ENCODE measurements at places on chromosomes 7 and 10.

- no peak for DNase-seq
Observed at GRCh38 chr10:98481404-98481945, 34.7 kb upstream of the HPS1 start.

DNA sequence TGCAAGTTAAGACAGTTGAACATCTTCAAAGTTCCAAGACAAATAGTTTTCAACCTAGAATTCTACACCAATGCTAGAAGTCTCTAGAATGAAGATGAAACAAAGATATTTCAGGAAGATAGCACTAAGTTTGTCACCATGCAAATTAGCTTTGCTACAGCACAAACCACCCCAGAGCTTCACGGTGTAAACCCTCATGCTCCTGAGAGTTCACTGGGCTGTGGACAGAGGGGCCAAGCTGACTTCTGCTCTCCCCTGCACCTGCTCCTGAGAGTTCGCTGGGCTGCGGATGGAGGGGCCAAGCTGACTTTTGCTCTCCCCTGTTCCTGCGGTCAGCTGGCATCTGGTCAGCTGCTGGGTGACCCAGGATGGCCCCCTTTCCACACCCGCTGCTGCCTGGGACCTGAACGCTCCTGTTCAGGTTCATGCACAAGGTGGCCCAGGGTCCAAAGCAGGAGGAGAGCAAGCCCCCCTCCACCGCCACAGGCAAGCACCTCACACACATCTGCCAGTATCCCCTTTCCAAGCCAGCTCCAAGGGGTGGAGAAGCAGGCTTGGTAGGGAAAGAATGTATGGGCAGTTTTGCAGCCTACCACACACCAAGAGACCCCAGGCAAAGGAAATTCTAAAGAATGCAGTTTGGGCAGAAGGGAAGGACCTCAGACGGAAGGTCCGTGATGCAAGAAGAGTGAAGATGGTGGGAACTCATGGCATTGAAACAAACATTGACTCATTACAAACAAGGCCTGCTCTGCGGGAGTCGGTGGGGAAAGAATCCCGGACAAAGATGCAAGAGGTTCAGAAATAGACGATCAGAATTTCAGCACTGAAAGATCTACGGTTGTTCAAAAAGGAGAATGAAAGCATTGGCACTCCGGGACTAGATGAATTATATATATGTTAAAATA lies 137.8 kb upstream of the PPP2R2D start:
- no peak for DNase-seq

- no peak for DNase-seq
Observed at GRCh38 chr10:91590904-91591796, 41.7 kb downstream of the PPP1R3C start.

- no peak for DNase-seq
Observed at GRCh38 chr7:117706210-117706609, 167.0 kb downstream of the CTTNBP2 start.

- no peak for DNase-seq
Observed at GRCh38 chr7:113283861-113284260, 165.5 kb upstream of the SMIM30 start.

DNA sequence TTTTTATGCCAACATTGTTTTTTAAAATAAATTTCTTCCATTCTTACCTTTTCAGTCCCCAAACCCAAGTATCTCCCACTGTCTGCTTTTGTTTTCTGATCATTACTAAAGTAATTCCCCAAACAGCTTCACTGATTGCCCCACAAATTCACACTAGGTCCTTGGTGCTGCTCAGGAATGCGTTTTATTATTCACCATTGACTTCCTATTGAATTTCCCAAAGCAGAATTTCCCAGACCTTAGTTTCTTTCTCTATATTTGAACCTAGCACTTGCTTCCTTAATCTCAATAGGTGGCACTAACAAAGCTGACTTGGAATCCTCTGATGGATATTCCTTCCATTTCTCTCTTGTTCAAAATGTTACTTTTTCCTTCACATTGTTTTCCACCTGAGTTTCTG lies 52.2 kb downstream of the FZD1 start:
- DNase-seq = no peak

GRCh38 chr7:118615681-118616080 lies 391.2 kb downstream of the ANKRD7 start:
- no peak for DNase-seq

DNA sequence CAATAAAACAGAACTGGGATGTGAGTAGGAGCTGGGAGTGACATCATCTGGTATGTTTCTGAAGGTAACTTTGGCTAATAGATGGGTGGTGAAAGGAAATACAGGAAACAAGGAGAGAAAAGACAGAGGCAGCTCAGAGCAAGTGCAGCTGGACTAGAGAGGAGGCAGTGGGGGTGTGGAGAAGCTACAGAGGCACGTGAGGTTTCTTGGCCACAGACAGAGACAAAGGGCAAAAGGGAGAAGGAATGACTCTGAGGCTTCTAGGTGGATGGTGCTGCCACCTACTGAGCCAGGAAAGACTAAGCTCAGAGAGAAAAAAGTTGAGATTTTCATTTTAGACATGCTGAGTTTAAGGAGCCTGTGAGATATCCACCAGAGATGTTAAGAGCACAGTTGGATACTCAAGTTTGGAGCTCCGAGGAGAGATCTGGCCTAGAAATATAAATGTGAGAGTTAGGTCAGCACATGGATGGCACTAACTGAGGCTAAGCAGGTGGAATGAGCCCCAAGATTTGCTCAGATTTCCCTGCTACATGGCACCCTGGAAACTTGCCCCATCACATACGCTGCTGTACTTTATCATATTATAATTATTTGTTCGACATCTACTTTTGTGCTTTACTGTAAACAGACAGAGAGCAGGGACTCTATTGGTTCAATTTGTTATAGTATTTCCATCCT lies 293.0 kb upstream of the IMMP2L start:
- no peak for DNase-seq

GRCh38 chr7:99380823-99381663 lies 6.5 kb downstream of the ARPC1B start:
- peak; percentile 81 for DNase-seq

GRCh38 chr7:143367972-143368371 lies 5.5 kb upstream of the FAM131B start:
- DNase-seq = no peak

GRCh38 chr10:117720931-117721835 lies 178.6 kb downstream of the EMX2 start:
- no peak for DNase-seq

GRCh38 chr7:106778656-106779250 lies 86.3 kb upstream of the PIK3CG start:
- no peak for DNase-seq

GRCh38 chr7:33421429-33421828 lies 292.1 kb downstream of the BBS9 start:
- DNase-seq = no peak

- peak; percentile 18 for DNase-seq
Observed at GRCh38 chr7:101743241-101743994, 74.0 kb upstream of the CUX1 start.
